ENCODE measurements at places on chromosomes 3 and 15.
A peak's percentile ranks its signal among the peaks of the same experiment; 100 is the strongest.

GRCh38 chr15:33315044-33315443 lies 4.3 kb downstream of the RYR3 start:
- no peak for DNase-seq

- no peak for DNase-seq
These were observed 156.7 kb upstream of the CCDC54 start for GRCh38 chr3:107220538-107220937.

DNA sequence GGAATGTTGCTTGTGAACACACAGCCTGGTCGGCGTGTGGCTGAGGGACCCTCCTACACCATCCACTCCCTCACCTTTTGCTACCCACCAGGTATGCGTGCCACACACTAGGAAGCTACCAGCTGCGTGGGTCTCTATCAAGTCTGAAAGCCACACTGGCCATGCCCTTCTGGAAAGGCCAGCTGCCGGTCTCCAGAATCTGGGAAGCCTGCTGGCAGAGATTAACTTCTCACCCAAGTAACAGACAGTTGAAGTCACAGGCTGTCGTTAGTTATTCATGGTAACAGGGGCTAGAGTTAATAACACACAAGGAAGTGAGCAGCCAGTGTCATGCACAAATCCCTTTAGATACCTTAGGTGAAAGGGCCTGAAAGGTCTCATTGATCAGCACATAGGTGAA lies 48.1 kb downstream of the SUSD5 start:
- no peak for DNase-seq

DNA sequence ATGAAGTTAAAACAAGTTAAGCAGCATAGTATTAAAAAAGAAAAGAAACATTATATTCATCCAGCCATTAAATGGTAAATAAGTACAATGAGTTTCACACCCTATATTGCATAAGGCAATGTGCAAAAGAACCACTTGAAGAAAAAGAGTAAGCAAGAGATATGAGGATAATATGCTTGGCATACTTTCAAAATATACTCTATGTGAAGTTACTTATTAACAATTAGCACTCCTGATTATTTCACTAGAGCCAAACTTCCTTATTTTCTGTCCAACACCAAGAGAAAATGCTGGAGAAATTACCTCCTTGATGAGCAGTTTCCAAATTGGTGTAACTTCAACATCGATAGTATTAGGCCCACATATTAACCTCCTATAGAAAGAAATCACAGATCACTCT lies 63.7 kb downstream of the ATP13A4 start:
- DNase-seq = no peak

DNA sequence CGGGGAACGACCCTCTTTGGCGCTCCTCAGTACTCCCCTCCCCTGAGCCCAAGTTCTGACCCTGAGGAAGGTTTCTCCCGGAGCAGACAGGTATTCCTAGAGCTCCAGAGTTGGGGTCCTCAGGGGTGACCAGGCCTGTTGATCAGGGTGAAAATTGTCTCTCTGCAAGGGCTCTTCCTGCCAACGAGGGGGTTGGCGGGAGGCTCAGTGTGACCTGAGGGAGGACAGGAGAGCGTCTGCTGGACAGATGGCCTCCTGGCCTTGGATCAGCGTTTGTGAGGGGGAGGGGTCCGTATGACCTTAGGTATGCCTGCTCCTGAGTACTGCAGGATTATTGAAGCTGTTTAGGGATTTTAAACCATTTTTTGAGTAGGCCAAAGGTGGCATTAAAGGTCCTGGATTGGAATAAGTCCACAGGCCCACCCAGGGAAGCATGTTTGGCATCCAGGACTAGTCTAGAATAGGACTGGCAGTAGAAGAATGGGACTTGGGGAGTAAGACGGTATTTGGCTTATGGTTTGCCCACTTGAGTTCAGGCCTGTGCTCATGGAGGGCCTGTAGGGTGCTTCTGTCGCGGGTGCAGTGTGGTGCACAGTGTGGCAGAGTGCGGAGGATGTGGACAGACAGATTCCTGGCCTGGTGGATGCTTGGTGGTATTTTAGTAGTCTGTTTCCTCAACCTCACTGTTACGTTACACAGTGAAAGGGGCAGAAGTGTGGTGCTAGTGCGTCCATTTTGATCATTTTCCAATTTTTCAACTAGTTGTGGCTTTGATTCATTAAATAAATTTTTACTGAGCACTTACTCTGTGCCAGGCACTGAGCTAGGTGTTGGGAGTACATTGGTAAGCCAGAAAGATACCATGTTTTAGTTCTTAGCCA lies 959 bp downstream of the ZNF592 start:
- DNase-seq = peak; percentile 35

DNA sequence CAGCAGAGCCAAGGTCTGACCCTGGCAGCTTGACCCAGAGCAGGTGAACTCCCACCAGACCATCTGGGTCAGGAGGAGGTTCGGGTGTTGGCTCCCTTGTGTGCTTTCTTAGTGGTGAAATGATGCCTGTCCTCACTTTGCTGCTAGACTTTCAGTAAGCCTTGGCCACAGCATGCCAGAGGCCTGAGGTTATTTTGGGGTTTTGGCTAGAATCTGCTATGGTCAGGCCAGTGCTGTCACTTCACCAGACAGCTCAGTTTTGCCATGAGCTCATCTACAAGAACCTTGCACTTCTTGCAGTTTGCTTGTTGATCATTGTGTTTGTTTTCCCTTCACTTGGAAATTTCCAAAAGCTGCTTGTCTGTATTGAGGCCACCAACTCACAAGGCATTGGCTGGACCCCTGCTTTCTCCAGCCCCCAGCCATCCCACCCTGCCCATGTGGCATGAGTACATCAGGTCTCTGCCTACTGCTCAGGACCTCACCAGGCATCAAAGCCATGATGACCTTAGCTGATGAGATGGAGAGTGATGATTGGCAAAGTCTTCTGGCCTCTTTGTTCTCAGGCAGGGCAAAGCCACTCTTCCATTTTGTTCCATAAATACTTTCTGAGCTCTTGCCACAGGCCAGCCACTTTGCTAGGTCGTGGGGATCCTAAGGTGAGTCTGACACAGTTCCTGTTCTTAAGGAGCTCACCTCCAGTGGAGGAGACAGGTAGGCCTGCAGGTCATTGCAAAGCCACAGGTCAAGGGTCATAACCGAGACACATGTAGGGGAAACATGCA lies 122.6 kb downstream of the ARNT2 start:
- DNase-seq = no peak

DNA sequence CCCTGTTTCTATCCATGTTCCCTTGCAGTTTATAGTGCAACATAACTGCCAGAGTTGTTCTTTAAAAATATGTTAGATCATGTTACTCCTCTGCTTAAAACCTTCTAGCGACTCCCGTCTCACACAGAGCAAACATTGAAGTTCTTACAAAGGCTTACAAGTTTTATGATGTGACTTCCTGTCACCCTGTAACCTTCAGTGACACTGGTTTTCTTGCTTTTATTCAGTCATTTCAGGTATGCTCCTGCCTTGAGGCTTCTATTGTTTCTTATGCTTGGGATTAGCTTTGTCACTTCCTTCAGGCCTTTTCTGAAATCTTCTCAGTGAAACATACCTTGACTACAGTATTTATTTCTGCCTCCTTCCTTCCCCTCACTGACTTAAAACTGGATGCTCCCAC lies 252.1 kb downstream of the DOCK3 start:
- no peak for DNase-seq

- DNase-seq = no peak
These were observed 12.8 kb upstream of the PLAAT1 start for GRCh38 chr3:193228206-193228605.

DNA sequence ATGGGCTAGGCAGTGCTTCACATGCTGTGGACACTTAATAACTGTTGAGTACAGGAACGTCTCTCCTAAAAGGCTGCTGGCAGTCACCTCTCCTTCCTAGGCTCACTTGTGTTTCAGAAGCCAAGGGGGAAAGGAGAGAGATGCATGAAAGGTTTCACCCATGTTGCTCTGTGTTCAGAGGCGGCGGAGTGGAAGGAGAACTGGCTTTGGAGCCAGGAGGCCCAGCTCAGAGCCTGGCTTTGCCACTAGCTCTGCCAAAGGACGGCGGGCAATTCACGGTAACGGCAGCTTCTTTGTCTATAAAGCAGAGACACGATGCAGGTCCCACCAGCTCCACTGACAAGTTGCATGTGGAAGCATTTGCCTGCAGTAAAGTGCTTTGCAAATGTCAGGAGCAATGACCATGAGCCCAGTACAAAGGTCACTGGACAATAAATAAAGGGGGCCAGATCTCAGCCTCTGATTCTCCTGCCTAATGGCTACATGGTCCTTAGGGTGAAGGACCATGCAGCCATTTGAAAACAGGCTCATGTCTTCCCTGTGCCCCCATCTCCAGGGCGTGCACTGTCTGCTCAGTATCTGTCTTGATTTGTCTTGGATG lies 171.7 kb upstream of the TLE3 start:
- no peak for DNase-seq

DNA sequence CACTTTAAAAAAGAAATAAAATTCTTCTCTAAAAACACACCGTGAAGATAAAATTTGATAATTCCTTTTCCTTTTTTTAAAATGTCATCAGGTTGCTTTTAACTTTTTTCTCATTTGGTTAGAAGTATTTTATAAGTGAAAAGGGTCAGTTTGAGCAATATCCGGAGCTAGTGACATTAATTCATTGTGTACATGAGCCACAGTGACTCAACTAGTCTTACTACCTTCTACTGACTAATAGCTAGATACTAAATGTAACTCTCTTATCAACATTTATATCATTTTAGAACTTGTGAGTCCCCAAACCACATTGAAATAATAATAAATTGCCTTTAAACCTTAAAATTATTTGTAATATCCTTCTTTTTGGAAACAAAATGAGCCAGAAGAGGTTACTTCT lies 101.2 kb upstream of the ZBTB20 start:
- DNase-seq = no peak

DNA sequence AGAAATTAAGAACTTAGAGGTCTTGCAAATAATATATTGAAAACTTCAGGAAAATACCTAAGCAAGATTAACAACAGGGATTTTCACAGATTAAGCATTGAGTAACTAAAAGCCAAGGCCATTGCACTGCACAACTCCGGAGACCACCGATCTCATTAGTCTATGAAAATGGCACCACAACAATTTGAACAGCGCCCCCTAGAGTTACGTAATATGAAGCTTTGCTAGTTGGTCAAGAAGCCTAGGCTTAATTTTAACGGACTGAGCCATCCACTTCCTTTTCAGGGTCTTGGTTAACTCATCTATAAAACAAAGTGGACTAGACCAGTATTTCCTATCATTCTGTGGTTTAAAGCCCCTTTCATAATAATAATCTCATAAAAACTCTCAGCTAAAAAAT lies 24.8 kb downstream of the TMEM212 start:
- no peak for DNase-seq

DNA sequence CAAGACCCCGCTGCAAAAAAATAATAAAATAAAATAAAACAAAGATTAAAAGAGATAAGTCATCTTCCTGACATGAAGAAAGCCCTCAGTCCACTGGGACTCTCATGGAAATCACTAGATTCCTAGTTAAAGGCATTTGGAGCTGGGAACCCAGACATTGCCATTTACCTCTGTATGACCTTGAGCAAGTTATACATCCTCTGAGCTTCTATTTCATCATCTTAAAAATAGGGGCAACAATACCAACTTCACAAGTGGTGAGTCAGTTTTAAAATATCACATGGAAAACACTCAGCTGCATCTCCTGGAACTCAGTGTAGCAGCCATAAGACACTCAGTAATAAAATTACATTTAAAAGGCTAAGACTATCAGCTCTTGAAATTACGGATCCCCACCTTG lies 334.8 kb downstream of the ERC2 start:
- no peak for DNase-seq

DNA sequence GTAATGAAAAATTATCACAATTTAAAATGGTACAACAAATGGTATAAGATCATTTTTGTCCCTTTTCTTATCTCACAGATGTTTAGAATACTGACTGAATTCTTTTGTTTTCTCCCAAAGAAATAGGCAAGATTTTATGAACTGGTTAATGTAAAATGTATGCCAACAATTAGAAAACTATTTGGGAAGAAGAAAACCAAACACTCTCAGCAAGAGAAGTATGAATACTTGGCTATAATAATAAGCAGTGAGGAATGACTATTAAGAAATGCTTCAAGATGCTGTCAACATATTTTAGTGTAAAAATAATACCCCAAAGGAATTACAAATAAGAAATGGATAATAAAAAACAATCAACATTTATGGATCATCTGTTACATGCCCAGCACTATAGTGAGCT lies 18.5 kb downstream of the SHQ1 start:
- DNase-seq = no peak

- DNase-seq = no peak
These were observed 2.0 kb downstream of the NGLY1 start for GRCh38 chr3:25781145-25781757.

DNA sequence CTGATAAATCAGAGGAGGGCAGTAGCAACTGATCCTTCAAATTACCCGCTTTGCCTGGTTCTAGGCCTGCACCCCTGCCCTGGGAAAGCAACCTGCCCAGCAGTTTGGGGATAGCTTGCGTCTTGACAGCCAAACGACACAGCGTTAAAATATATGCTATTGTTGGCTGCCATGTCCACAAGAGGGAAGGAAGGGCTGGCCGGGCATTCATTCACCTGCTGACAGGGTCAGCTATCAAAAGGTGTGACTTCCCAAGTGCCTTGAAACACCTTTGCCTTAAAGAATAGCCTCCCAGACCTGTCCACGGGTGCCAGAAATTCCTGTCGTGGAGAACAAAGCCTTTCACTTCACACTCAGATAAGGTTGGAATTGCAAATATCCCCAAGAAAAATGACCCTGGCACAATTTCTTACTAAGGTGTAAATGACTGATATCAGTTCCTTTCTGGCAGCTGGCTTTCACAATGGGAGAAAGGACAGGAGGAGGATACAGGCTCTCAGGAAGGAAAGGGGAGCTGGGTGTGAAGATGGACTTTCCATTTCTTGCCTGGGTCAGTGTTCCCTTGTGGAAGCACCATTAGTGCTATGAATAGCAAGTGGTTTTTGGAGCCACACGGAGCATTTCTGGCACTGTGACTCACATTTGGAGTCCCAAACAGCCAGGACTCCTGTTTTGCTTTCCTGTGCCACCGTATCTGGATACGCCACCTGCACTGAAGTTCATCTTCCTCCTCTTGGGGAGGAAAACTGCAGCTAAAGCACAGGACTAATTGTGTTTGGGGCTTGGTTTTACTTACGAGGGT lies 19.2 kb downstream of the ALDH1A3 start:
- no peak for DNase-seq

- DNase-seq = no peak
These were observed 7.4 kb upstream of the SEMA3B start for GRCh38 chr3:50261505-50261904.

GRCh38 chr3:156252656-156253055 lies 132.3 kb downstream of the KCNAB1 start:
- DNase-seq = no peak

DNA sequence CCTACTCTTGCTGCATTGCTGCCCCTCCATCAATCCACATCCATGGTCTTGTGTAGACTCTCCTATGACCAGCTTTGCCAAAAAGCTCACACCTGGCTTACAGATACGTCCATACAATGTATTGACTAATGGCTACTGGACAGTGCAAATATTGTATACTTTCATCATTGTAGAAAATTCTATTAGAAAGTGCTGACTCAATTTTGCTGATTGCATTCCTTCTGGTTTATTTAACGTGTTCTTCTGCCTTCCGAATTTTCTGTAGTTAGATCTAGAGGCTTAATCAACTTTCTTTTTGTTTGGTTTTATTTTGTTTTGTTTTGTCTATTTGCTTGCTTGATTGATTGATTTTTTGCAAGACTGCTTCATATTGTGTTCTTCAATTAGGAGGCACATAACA lies 29.8 kb upstream of the CNOT10 start:
- no peak for DNase-seq

- no peak for DNase-seq
These were observed 119.9 kb upstream of the RAP2B start for GRCh38 chr3:153042088-153042487.

GRCh38 chr3:169297214-169297613 lies 366.3 kb downstream of the MECOM start:
- no peak for DNase-seq

Measured in H9 (cell line).